Activated CD4-positive, CD25-positive, alpha-beta regulatory T cell treated with anti-CD3 and anti-CD28 coated beads, Interleukin-2, amount 50 U/mL, for 72 hours (primary cell): ENCODE measurements at places on chromosomes 1 and 21.

DNA sequence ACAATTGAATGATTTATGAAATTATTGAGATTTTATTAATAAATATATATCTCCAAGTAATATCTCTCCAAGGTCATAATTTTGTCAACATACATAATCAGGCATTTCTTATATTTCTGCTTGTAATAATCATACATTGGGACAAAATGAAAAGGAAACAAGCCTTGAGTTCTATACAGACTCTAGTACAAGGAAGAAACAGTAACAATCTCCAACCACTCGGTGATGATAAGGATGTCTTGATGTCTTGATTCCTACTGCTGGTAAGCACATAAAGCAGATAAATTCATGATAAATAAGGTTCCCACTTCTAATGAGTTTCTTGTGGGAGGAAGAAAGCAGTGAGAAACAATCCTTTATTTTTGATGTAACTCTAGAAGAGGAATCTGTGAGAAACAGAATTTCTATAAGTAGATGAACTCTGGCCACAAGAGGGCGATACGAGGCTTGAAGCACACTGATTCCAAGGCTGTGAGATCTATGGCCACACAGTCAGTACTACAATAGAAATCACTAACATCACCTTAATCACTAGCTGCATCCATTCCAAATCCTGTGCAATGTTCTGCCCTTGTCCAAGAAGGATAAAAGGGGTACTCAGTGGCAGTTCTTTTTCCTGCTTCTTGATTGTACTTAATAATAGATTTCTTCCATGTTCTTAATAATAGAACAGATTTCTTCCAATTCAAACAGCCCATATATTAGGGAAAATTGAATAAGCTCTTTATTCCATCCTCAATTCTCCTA lies 41.4 kb upstream of the LRRC8B start:
- peak; percentile 69 for DNase-seq

GRCh38 chr1:230306169-230306568 lies 120.0 kb downstream of the PGBD5 start:
- no peak for DNase-seq

DNA sequence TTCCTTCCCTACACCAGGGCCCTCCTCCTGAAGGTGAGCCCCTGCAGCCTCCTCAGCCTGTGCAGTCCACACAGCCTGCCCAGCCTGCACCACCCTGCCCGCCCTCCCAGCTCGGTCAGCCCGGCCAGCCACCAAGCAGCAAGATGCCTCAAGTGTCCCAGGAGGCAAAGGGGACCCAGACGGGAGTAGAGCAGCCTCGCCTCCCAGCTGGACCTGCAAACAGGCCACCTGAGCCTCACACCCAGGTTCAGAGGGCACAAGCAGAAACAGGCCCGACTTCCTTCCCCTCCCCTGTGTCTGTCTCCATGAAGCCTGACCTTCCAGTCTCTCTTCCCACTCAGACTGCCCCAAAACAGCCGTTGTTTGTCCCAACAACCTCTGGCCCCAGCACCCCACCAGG lies 38.8 kb downstream of the ZBTB17 start:
- DNase-seq, result no peak

DNA sequence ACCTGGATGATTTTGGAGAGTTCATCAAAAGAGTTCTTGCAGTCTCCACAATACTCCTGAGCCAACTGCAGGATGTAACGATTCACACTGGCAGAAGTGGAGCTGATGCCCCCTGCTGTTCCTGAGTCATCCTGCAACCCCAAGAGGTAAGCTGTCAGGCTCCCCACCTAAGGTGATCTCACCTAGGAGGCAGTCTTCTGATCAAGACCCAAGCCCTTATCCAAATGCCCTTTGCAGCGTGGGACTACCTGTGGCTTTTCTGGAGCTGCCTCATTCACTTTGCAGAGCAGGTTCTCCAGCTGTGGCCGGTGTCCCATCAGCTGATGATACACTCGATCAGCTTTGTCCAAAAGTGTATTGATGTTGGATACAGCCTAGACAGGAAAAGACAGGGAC lies 96.4 kb downstream of the UBR4 start:
- DNase-seq, result no peak

DNA sequence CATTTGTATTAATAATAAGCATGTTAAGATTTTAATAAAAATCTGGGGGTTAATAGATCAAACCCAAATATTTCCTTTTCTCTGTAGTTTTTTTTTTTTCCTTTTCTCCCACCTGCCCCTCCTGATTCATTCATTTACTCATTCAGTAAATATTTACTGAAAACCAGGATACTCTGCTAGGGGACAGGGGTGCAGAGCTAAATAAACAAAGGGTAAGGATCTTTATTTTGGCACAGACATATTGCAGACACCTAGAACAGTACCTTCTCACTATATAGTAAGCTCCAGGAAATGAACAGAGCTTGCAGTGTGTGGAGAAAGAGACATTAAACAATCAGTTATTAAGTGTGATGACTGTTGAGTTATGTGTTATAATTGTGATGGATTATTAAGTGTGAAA lies 60.9 kb downstream of the AK5 start:
- no peak for DNase-seq

DNA sequence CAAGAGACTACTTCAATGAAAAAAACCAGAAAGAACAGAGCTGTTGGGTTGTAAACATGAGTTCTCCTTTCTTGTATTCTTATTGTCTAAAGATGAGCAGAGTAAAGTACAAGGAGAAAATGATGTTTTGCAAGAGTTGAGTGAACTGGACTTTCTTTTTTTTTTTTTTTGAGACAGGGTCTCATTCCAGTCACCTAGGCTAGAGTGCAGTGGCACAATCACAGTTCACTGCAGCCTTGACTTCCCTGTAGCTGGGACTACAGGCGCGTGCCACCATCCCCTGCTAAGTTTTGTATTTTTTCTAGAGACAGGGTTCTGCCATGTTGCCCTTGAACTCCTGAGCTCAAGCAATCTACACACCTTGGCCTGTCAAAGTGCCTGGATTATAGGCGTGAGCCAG lies 7.1 kb upstream of the IVNS1ABP start:
- no peak for DNase-seq
